Stimulated activated CD4-positive, alpha-beta T cell treated with anti-CD3 and anti-CD28 coated beads, Interleukin-15, amount 100 ng/mL, for 1 hour (primary cell): ENCODE measurements at places on chromosomes 7 and 10.

- DNase-seq = no peak
Measured at GRCh38 chr10:31819391-31819820, 109.2 kb downstream of the ARHGAP12 start.

DNA sequence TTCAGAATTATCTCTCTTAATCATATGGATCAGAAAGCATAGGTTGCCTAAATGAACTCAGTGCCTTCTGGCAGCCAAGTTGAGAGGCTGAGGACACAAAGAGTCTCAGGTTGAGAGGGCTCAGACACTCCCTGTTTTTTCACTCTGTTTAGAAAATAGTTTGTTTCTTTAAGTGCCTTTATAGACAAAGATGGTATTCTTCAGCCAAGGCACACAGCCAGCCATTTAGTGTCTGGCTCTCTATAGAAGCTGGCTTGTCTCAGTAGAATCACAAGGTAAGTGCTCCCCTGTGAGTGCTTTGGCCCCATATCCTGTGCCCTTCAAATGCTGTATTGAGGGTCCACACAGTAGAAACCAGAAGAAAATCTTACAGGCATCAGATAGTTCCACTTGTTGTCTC, 3.6 kb downstream of the GPR158 start:
- DNase-seq = no peak

DNA sequence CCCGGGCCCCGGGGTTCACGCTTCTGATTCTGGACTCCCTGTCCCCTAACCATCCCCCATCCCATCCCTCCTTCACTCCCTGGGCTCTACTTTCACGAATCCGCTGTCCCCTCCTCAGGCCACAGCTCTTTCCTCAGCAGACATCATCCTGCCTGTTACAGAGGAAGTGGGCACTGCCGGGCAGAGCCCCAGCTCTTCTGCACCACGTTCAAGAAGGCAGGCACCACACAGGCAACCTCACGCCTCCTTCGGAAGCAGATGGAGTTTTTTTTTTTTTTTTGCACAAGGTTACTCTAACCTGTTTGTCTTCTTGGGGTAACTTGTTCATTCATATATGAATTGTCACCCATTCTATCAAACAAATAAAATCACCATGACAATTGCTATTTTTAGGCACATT, 17.9 kb upstream of the ZNF32 start:
- DNase-seq = no peak

- no peak for DNase-seq
Measured at GRCh38 chr7:30116771-30117170, 18.0 kb upstream of the MTURN start.

GRCh38 chr10:3812141-3812540, 27.1 kb upstream of the KLF6 start:
- DNase-seq = no peak

DNA sequence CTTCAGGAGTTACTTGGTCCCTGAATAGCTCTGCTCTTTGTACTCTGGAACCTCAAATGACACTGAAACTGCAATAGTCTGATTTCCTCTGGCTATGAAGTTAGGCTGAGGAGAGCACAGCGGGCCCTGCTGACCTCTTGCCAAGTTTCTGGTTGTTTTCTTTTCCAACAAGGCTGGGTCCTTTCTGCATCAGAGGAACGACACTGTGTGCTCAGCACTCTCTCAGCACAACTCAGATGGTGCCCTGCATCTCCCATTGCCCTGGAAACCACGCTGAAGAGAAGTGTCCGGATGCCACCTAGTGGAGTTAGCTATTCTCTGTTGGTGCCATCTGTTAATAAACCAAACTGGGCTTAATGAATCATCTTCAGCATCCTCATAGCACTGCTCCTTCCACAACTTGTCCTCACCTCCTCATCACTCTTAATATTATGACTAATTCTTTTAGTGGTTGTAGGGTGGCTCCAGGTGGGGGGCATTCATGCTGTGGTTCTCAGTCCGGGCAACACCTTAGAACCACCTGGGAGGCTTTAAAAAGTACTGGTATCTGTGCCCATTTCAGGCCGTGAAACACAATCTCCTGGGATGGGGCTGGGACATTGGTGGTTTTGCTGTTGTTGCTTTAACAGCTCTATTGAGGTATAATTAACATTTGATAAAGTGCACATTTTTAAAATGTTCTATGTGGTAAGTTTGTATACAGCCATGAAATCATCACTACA, 8.2 kb upstream of the EFCAB10 start:
- no peak for DNase-seq

DNA sequence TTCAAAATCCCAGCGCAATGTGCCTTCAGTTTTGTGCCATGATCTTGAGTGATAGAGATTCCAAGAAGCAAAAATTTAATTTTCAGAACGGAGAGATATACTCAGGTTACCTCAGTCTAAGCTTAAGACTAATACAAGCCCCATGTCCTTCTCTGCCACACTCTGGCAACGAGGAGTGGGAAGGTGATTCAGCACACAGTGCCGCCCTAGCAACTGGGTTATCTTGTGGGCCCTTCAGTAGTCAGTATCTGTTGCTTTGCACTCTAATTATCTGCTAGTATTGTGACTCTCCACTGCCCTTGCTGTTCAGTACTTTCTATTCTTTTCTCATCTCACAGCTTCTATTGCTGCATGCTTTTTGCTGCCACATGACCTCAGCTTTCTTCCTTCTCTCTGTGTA, 39.2 kb upstream of the MKLN1 start:
- DNase-seq = no peak

DNA sequence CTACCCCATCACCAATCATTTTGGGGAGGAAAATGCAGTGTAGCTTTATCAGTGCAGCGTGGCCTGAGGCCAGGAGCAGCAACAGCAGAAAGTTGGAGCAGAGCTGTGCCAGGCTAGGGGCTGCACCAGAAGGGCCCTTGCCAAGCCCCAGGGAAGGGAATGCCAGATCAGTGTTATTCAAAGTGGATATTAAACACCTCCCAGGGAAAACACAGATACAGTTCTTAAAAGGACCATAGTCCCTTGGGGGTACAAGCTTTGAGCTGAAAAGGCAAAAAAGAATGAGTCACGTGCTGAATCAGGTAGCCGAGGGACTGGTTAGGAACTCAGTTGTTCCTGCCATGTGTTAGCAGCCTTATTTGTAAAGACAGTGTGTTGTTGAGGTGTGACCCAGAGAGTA, 54.0 kb downstream of the GSDME start:
- no peak for DNase-seq

- DNase-seq = no peak
Measured at GRCh38 chr10:91635401-91636400, 2.8 kb upstream of the PPP1R3C start.

GRCh38 chr10:122277526-122278136, 6.5 kb downstream of the BTBD16 start:
- DNase-seq = no peak

DNA sequence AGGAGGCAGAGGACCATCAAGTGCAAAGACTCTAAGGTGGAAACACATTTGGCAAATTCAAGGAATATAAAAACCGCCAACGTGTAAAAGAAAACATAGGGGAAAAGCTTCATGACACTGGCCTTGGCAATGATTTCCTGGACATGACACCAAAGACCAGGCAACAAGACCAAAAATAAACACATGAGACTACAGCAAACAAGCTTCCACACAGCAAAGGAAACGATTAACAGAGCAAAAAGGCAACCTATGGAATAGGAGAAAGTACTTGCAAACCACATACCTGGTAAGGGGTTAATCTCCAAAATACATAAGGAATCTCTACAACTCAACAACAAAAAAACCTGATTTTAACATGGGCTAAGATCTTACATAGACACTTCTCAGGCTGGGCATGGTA, 3.5 kb downstream of the GSTO1 start:
- DNase-seq = no peak

- no peak for DNase-seq
Measured at GRCh38 chr7:154591544-154591943, 411.4 kb downstream of the PAXIP1 start.

DNA sequence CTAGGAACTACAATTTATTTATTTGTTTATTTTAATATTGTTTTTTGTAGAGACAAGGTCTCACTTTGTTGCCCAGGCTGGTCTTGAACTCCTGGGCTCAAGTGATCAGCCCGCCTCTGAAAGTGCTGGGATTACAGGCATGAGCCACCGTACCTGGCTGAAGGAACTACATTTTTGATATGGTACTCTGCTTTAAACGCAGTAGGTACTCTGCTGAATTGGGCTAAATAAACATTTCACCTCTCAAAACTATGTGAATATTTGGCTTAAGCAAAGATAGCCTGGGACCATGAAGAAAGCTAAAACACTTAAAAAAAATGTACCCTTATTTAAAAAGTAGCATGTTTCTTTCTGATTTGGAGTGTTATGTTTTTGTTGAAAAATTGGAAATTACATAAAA, 138.2 kb downstream of the ADK start:
- no peak for DNase-seq

DNA sequence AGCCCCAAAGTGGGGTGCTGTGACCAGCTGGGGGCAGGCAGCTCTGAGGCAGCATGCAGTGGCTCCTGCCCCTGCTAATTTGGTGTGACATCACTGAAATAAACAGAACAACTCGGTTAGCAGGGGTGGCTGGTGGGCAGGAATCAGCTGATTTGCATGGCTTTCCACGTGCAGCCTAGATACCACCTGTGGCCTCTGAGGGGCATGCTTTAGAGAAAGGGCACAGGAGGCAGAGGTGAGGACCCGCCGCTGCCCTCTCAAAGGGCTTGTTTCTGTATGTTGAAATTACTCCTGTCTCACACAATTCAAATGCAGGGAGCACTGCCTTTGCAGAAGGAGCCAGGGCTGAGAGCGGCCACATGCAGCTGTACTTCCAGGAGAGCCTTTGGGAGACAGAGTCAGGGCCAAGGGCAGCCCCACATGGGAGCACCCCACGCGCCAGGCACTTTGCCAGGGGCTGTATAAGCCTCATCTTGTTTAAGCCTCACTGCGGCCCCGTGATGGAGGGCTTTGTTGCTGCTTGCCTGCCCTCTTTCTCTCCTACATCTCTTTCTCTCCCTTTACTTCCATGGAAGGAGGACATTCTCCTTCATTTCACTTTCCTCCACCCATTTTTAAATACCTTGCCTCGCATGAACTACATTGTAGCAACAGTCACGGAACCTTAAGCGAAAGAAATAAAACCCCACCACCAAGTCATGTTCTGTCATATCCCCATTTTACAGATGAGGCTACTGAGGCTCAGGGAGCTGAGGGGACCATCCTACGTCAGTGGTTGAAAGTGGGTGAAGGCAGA, 137.7 kb downstream of the ZMIZ1 start:
- DNase-seq = no peak

GRCh38 chr10:66629996-66630395, 295.8 kb upstream of the LRRTM3 start:
- no peak for DNase-seq

GRCh38 chr10:87511526-87511925, 6.8 kb downstream of the MINPP1 start:
- DNase-seq = no peak

DNA sequence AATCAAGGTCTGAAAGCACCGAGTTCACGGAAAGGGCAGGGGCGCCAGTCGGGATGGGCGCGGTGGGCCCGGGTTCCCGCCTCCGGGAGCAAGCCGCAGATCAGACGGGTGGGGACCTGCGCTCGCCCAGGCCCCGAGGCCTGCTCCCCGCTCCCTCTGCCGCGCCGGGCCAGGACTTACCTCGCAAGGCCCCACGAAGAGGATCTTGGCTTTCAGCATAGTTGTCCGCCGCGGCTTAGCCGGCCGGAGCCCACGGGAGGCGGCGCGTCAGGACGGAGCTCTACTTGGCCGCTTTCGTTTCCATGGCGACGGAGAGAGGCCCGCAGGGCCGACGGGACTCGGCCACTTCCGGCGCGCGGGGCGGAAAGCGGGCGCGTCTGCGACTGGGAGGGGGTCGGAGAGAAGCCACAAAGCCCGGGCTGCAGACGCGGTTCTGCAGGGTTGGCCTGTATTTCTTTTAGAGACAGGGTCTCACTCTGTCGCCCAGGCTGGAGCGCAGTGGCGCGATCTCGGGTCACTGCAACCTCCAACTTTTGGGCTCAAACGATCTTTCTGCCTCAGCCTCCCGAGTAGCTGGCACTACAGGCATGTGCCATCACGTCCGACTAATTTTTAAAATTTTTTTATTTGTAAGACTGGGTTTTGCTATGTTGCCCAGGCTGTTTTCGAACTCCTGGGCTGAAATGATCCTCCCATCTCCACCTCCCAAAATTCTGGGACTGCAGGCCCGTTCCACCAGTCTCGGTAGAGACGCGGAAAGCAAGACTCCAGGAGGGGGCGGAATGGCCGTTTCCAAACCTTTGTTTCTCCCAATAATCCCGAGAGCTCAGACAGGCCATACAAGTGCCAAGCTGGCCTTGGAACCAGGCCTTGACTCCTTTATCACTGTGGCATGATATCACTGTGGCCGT, at the start of gene IFT22:
TSS of gene IFT22 (minus strand) at position 322 of the 911 bp plus-strand sequence. CDS start at position 219, 103 bp downstream.
- peak; percentile 66 for DNase-seq

DNA sequence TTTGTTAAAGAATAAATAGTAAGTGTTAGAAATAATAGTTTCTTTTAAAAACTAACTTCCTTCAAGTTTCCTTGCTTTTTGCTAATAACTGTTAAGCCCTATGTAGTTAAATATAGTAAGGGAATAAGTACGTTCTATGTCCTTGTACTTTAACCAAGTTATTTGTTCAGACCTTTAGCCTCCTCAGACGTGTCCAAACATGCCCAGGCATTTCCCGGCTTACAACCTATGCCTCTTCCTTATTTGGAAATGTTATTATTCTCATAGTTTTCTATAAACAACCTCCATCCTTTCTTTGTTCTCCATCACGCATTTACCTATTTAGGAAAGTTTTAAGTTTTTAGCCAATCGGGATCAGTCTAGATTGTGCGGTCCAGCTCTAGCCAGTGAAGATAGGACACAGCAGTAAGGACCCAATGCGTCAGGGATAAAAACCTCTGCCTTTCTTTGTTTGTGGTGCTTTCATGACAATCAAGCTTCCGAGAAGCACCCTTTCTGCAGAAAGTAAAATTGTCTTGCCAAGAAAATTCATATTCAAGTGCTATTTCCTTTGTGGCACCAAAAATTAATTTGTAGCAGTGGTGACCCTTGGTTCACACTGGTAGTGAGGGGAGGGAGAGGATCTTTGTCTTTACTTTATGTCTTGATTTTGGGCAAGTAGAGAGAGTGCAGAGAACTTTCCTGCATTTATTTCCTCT, 851.3 kb upstream of the POM121L12 start:
- DNase-seq = no peak

GRCh38 chr7:94052398-94053180, 48.4 kb upstream of the BET1 start:
- DNase-seq = no peak

GRCh38 chr7:112356596-112356995, 93.7 kb upstream of the IFRD1 start:
- no peak for DNase-seq

DNA sequence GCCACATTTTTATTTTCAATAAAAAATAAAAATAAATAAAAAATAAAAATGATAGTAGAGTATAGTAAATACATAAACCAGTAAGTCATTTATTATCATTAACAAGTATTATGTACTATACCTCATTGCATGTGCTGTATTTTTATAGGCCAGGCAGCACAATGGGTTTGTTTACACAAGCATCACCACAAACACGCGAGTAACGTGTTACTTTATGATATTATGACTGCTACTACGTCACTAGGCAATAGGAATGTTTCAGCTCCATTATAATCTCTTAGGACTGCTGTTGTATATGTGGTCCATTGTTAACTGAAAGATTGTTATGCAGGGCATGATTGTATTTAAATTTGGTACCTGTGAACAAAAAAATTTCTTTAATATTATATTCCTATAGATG, 20.8 kb upstream of the SDHAF3 start:
- no peak for DNase-seq

GRCh38 chr10:124999433-125000365, 57.8 kb downstream of the ZRANB1 start:
- DNase-seq = no peak

- no peak for DNase-seq
Measured at GRCh38 chr10:125624800-125625199, 58.2 kb downstream of the TEX36 start.
